Karpas-422 (cell line): ENCODE measurements at places on chromosomes 1 and 21. TPM values are rescaled to one million over a fixed set of nuclear protein-coding genes. Genes with fewer than 3 reads are reported as not detected.
A peak's percentile ranks its signal among the peaks of the same experiment; 100 is the strongest.

UBAP2L gene
- 58.6 and 119 TPM in 2 replicates for total RNA-seq

- DNase-seq = no peak
These were observed 60.5 kb downstream of the CD58 start for GRCh38 chr1:116510361-116510760.

- DNase-seq = no peak
These were observed 10.0 kb downstream of the URB2 start for GRCh38 chr1:229636042-229636441.

- no peak for DNase-seq
These were observed 151.9 kb upstream of the CTTNBP2NL start for GRCh38 chr1:112244131-112244530.

SEMA4A gene
- total RNA-seq = 46.7 and 66.7 TPM in 2 replicates

- no peak for DNase-seq
These were observed 26.1 kb upstream of the NMNAT2 start for GRCh38 chr1:183444243-183444642.

CFHR4 gene
- not detected in 2 replicates for total RNA-seq

- peak; percentile 58 for DNase-seq
These were observed 81.9 kb downstream of the SLC25A24 start for GRCh38 chr1:108117945-108118902.

DNA sequence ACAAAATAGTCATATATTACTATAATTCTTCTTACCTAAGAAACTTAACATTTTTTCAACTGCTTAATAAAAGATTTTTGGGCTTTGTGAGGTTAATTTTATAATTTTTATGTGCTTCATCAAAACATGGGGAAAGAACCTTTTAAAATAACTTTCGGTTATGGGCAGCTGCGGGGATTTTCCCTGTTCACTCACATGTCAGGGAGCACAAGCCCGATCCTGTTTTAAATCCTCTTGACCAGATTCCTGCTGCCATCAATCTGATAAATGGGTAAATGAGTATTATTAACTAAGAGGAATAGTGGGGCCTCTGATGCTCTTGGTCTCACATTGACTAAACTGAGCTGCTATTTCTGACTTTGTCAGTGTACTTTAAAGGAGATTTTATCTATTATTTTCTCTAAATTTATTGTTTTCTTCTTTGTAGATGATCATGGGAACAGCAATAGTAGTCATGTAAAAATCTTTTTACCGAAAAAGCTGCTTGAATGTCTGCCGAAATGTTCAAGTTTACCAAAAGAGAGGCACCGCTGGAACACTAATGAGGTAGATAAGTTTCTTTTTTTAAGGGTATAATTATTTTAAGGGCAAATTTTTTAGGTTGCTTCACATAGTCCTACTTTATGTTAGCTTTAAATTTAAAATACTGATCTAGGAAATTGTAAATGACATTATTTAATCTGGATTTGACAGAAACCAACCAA, 39.6 kb downstream of the CAMTA1 start:
- DNase-seq = no peak

RIMKLA gene
- total RNA-seq = 1.1 and 2.1 TPM in 2 replicates

DNA sequence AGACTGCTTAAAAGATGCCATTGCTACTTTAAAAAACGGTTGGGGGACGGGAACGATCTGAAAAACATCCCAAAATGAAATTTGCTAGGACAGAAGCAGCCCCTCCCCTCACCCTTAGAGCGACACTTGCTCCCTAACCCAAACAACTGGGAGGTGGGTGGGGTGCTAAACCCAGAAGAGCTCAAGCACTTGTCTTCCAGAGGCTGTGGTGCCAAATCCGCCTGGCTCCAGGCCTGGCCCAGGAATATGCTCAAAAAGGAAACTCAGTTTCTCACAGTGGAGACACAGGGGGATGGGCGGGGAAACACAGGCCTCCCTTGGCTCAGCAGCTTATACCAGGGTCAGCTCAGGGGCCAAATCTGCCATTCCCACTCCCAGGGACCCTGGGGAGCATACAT, 644 bp upstream of the PBXIP1 start:
- DNase-seq = no peak

- DNase-seq = no peak
These were observed 254.9 kb downstream of the RHOU start for GRCh38 chr1:228989992-228990827.

- DNase-seq = no peak
These were observed 61.3 kb downstream of the H3-3A start for GRCh38 chr1:226123591-226124471.

DNA sequence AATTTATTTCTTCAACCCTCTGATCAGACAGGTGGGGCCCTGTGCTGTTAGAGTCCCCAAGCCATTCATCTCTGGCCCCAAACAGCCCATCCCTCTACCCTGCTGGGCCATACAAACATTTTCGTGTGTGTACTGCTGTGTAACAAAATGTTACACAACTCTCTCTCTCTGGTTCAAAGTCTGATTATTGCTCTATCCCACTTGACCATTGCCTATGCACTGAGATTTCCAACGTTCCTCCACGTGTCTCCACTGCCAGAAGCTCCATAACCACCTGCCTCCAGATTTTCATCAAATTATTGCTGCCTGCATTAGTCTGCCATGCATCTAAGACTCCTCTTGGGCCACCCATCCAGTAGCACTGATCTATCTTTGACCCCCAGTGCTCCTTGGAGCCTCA, 104.8 kb downstream of the ELAVL4 start:
- DNase-seq = no peak

DNA sequence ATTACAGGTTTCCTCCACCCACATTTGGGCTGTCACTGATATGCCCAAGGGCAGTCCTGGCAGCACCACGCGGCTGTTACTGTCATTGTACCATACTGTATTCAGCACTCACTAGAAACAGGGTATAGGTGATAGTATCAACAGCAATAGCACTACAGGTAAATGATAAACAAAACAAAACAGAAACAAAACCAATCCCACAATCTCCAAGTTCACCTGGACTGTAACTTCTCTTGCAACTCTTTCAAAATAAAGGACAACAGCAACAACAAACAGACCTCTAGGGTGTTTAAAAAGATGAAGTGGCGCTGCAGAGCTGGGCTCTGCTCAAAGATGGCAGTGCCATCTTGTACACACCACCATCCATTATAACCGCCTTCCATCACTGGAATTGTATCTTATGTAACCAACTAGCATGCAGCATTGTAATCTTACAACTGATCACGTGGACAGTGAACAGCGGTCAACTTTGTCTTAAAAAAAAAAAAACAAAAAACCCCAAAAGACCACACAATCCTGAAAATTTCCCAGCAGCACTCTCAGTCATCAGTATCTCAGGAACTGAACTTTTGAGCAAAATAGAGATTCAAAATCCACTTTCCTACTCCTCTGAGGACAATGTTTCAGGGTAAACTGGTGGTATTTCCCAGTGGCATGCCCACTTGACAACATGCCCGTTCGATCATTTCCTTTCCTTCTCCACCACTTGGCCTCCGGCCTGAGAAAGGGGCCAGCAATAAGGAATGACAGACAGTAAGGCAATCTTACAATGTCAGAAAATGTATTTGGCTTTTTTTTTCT, 3.8 kb downstream of the IRF2BP2 start:
- DNase-seq = no peak

DNA sequence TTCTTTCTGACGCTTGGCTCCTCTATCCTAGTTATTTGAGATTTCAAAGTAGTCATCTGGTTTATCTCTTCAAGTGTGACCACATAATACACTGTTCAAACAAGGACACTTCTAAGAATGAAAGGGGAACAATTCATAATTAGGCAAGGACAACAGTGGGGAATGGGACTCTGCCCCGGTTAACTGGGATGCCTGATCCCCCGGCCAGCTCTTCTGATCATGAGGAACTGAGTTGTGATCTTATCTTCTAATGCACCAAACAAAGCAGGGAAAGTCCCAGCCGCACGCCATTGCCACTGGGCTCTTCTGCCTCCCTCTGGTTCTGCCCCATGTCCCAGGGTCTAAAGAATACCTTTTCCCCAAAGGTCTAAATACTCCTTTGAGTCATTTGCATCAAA, 158.2 kb upstream of the IRF2BP2 start:
- no peak for DNase-seq

- no peak for DNase-seq
These were observed 16.0 kb downstream of the YARS1 start for GRCh38 chr1:32801096-32801715.

GRCh38 chr1:18412882-18413353, 67.8 kb upstream of the KLHDC7A start:
- no peak for DNase-seq

GRCh38 chr1:86567878-86568277, 21.0 kb downstream of the CLCA4 start:
- no peak for DNase-seq

IL6R gene
- total RNA-seq = 0.04 TPM in 1 of 2 replicates, not detected in the other

SPAG17 gene
- total RNA-seq = not detected in 2 replicates

DNA sequence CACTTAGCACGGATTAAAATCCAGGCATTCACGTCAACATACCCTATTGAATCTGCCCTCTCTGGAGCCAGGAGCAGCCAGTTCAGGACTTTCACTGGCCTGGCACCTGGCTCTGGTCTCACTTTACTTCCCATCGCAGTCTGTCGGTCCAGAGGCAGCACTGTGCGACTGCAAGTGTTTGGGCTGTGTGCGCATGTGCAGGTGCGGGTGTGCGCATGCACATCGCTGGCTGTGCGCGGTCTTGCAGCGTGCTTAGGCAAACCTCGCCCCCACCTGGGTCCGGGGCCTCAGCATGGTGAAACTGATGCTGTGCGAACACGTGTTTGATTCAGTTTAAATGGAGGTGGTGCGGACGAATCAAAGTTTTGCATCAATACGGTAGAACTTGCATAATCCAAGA, 38.0 kb downstream of the ATF3 start:
- no peak for DNase-seq

ALX3 gene
- total RNA-seq = not detected in 2 replicates

DNA sequence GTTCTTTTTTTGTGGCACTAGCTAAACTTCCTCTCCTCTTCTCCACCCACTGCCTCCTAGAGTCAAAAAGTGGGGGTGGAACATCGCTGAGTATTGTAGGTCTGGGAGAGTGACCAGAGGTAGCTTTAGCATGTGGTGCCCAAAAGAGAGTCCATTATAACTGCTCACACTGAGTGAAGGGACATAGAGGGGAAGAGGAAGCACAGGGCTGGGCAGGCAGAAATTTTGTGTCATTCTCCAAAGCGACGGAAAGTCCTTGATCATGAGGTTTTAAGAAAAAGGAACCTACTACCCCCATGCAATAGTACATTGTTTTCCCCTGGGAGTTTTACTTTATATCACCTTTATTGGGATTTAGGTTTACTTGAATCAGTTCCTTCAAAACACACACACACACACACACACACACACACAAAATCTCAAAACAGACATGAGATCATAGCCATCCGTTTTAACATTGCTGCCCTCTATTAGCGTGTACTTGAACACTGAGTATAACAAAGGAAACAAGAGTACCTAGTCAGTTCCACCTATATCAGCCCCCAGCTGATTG, 4.1 kb downstream of the CD84 start:
- DNase-seq = no peak

- no peak for DNase-seq
These were observed at the start of gene PRR9 for GRCh38 chr1:153217212-153217611. Gene PRR9, plus strand, starts transcription at chr1:153217584. Its CDS starts 561 bp downstream, at chr1:153218145.
